Heart left ventricle (tissue), 16 donors: ENCODE measurements at places on chromosomes 6 and 20. TPM values are rescaled to one million over a fixed set of nuclear protein-coding genes. Genes with fewer than 3 reads are reported as not detected.

DNA sequence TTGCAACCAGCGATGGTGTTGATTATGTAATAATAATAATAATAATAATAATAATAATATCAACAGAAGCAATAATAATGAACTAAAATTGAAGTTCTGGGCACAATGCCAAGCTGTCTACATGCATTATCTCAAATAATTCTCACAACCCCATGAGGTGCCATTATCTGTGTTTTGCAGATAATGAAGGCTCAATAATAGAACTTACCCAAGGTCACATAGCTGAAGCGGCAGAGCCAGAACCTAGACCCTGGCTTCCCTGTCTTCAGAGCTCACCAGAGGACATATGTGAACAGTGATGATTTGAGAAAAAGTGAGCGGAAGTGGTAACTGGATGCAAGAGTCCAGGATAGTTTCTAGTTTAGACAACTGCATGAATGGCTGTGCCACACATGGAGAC, 91.0 kb downstream of the HIVEP1 start:
- DNase-seq: no peak
- H3K4me3 ChIP-seq: peak overlapping the region; percentile 13

DNA sequence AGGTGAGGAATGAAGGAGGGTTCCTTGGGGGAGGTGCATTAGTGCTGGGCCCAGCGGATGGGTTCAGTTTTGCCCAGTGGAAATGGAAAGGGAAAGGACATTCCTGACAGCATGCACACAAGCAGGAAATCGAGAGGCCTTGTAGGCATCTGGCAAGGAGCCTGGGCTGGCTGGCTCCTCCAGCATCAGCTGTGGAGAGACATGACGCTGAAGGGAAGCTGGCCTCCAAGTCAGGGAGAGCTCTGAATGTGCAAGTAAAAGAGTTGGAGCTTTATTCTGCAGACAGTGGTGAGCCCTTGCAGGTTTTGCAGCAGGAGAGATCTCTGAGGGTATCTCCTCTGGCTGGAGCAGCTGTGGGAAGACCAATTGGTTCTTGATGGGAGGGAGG, 154.3 kb downstream of the MRPL14 start:
- no peak overlapping the region for H3K4me3 ChIP-seq
- peak overlapping the region; percentile 57 for H3K27ac ChIP-seq
- no peaks in the 10 kb centered on the region for H3K36me3 ChIP-seq

DNA sequence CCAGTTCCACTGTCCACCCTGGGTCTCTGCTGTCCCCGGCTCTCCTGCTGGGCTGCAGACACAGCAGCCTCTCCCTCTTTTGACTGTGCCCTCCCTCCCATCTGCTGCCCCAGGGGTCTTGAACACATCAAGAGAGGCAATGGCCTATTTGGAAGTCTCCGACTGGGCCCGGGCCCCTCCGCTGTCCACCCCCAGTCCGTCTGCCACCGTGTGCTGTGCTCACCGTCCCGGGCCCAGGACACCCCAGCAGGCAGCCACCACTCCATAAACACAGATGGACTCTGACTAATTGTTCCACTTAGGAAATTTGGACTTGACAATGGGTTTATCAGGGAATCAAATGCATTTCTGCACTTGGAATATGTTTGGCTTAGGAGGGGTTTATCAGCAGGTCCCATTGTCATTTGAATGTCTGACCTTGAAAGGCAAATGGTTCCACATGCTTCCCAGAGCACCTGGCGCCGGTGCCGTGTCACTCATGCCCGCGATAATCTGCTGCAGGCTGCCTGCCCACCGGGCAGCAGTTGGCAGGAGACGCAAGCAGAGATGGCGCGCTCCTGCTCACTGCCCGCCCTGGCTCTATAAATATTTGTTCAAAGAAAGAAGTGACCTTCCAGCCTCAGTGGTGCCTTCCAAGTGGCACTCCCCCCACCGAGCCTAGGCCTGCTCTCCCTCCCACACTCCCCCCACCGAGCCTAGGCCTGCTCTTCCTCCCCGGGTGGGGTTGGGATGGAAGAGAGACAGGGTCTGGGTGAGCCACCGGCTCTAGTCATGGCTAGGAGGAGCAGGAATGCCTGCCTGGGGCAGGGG, 18.8 kb upstream of the FRMD1 start:
- peak; percentile 79 for DNase-seq
- H3K27ac ChIP-seq: peak overlapping the region; percentile 68
- H3K4me3 ChIP-seq: no peak overlapping the region
- peaks cover 48% of the 10 kb centered on the region for H3K27me3 ChIP-seq

DNA sequence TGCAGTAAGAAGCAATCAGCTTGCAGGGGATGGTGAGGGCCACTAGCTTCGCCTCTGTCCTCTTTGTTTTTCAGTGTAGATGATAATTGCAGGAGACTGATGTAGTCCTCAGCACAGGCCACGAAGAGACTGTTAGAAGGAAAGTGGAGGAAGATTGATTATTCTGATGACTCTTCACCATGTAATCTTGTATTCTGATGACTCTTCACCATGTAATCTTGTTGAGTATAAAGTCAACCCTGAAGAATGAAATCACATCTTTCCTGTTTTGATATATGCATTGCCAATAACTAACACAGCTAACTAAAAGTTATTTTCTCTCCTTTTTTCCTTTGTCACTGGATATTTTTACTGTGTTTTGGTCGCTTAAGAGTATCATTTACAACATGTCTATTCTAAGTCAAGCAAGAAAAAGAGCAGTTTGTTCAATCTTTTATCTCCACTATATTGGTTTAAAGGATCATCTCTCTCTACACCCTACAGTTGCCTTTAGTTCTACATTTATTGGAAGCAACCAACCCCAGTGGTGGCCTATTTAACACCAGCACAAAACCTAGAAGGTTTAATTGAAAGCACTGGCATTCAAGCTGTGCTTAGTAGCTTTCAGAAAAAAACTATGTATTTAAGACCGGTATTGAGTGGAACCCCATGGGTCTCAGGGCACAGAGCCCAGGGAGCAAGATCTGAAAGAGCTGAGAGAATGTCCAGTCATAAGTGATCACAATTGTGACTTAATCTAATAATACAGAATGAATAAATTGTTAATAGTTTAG, 107.2 kb upstream of the BTBD3 start:
- no peaks in the 10 kb centered on the region for H3K36me3 ChIP-seq
- H3K4me3 ChIP-seq: no peak overlapping the region
- no peak for DNase-seq
- H3K27me3 ChIP-seq: no peaks in the 10 kb centered on the region

DNA sequence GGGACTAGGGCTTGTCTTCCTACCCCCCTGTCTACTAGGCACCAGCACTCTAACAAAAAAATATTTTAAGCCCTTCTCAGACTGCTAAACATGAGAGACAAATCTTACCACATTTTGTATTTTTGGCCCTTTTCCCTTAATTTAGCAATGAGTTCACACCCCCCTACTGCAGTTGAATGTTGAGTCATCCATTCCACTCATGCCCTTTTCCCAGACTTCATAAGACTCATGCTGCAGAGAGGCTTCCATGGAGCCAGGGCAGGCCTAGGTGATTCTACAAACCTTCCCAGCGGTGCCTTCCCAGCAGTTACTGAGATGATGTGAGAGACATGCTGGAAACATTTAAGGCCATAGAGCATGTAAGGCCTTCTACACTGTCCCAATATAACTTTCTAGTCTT, 53.9 kb downstream of the PXDC1 start:
- no peak overlapping the region for H3K4me3 ChIP-seq
- no peaks in the 10 kb centered on the region for H3K36me3 ChIP-seq
- H3K27ac ChIP-seq: no peak overlapping the region
- no peaks in the 10 kb centered on the region for H3K27me3 ChIP-seq

GRCh38 chr6:157541618-157542413, 160.8 kb downstream of the ZDHHC14 start:
- no peaks in the 10 kb centered on the region for H3K4me1 ChIP-seq
- no peak overlapping the region for H3K4me3 ChIP-seq
- peak; percentile 65 for DNase-seq
- H3K27me3 ChIP-seq: no peaks in the 10 kb centered on the region
- no peak overlapping the region for H3K27ac ChIP-seq
- no peaks in the 10 kb centered on the region for H3K36me3 ChIP-seq

- DNase-seq: no peak
- H3K36me3 ChIP-seq: no peaks in the 10 kb centered on the region
- no peak overlapping the region for H3K27ac ChIP-seq
- no peaks in the 10 kb centered on the region for H3K4me1 ChIP-seq
Observed at GRCh38 chr20:39538317-39538716, 576.2 kb downstream of the DHX35 start.

GRCh38 chr6:23532227-23532626, 593.8 kb upstream of the NRSN1 start:
- H3K36me3 ChIP-seq: no peaks in the 10 kb centered on the region
- no peak overlapping the region for H3K27ac ChIP-seq
- H3K27me3 ChIP-seq: no peaks in the 10 kb centered on the region

- no peaks in the 10 kb centered on the region for H3K4me1 ChIP-seq
- no peak for DNase-seq
- H3K27ac ChIP-seq: no peak overlapping the region
Observed at GRCh38 chr20:21632735-21633053, 72.8 kb upstream of the PAX1 start.

DNA sequence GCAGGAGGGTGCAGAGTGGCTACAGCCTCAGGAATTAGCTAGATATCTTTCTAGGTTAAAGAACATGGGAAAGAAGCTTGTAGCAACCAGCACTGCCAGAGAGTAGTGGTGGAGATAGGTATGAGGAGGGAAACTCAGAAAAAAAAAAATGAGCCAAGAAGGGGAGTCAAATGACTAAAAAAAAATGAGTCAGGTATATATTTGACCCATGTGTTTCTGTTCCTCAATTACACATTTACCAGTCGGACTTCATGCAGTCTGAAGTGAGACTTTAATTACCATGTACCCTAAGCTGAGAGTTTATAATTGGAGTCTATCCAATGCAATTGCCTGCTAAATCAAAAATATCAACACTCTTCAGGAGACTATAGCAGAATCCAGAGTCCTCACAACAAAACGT, 964.6 kb downstream of the HACE1 start:
- H3K36me3 ChIP-seq: no peaks in the 10 kb centered on the region
- no peak overlapping the region for H3K4me3 ChIP-seq
- no peak overlapping the region for H3K27ac ChIP-seq
- DNase-seq: no peak
- no peaks in the 10 kb centered on the region for H3K27me3 ChIP-seq

- DNase-seq: no peak
- no peak overlapping the region for H3K4me3 ChIP-seq
- H3K27ac ChIP-seq: no peak overlapping the region
- no peaks in the 10 kb centered on the region for H3K36me3 ChIP-seq
Observed at GRCh38 chr6:128209771-128210170, 308.9 kb upstream of the THEMIS start.

- H3K36me3 ChIP-seq: peaks cover 96% of the 10 kb centered on the region
- H3K4me1 ChIP-seq: no peaks in the 10 kb centered on the region
Observed at GRCh38 chr20:21339499-21339898, 36.4 kb downstream of the XRN2 start.

GRCh38 chr6:17360564-17360963, 32.8 kb upstream of the CAP2 start:
- no peaks in the 10 kb centered on the region for H3K4me1 ChIP-seq
- H3K27ac ChIP-seq: no peak overlapping the region
- no peak overlapping the region for H3K4me3 ChIP-seq
- H3K27me3 ChIP-seq: no peaks in the 10 kb centered on the region
- DNase-seq: no peak
- H3K36me3 ChIP-seq: no peaks in the 10 kb centered on the region

POM121L2 gene
- not detected for polyA plus RNA-seq
